ENCODE measurements at places on chromosomes 16 and 17.

DNA sequence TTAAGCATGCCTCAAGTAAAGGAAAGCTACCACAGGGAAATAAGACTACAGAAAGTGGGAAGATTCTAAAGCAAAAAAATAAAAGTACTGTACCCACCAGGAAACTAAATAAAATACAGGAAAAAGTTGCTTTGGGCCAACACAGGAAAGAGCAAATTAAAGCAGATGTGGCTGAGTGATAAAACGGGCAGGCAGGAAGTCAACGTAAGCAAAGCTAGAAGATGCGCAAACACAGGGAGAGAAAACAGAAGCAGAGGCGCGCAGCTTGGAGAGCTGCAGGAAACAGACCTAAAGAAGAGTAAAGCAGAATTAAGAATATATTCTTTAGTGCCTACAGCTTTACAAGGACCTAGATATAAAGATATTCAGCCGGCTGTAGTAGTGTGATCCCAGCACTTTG lies 21.7 kb downstream of the USP36 start:
- no peak for DNase-seq

GRCh38 chr16:55482056-55482455 lies 3.1 kb downstream of the MMP2 start:
- peak; percentile 13 for DNase-seq

- no peak for DNase-seq
Measured at GRCh38 chr17:55625521-55625920, 97.1 kb downstream of the TMEM100 start.

DNA sequence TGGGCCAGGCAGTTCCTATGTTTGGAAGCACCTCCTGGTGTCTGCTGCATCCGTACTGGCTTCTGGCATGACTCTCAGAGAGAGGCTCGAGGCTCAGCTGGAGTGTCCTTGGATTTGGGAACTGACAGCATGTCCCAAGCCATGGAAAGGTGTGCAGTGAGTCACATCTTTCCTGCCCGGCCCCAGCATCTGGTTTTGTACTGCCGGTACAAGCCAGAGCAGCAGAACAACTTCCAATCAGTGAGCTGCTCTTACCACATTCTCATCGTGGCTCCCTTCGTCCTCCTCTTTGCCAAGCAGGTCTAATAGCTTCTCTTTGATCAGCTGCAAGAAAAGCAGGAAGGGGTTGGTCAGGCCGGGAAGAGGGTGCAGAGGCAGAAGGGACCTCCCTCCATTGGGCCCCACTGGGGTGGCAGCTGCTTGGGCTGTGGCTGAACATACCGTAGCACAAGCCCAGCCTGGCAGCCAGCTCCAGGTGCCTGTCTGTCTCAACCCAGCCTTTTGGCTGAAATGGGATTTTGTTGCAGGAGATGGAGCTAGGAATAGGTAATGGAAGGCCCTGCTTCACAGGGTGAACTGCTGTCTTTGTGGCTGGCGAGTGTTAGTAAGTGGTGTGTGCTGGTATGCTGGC lies 24.2 kb downstream of the SPACA3 start:
- DNase-seq: no peak

GRCh38 chr17:8963647-8964258 lies 1.8 kb downstream of the PIK3R5 start:
- no peak for DNase-seq

DNA sequence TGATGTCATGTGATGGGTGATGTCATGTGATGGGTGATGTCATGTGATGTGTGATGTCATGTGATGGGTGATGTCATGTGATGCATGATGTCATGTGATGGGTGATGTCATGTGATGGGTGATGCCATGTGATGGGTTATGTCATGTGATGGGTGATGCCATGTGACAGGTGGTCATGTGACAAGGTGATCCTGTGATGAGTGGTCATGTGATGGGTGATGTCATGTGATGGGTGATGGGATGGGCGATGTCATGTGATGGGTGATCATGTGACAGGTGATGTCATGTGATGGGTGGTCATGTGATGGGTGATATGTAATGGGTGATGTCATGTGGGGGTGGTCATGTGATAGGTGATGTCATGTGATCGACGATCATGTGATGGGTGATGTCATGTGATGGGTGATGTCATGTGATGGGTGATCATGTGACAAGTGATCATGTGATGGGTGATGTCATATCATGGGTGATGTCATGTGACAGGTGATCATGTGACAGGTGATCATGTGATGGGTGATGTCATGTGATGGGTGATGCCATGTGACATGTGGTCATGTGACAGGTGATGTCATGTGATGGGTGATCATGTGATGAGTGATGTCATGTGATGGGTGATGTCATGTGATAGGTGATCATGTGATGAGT lies 17.2 kb downstream of the CD300LB start:
- DNase-seq: no peak

GRCh38 chr16:27436065-27436464 lies 34.1 kb downstream of the IL21R start:
- DNase-seq: no peak

DNA sequence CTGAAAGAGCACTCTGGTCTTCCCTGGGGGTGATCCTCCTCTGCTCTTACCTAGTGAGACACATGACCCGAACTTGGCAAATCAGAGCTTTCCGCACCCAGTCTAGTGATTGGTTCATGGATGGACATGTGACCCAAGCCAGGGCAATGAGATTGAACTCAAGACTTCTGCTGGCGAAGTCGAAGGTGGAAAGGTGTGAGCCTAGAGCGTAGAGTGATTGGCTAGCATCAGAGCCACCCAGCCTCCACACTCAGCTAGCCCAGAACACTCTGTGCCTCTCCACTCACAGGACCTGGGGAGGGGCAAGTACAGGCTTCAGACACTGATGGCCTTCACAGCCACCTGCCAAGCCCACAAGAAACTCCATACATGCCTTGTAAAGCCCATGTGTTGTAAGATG lies 17.6 kb downstream of the ATPAF2 start:
- no peak for DNase-seq

GRCh38 chr17:40097931-40098845 lies 2.2 kb downstream of the NR1D1 start:
- DNase-seq: no peak

DNA sequence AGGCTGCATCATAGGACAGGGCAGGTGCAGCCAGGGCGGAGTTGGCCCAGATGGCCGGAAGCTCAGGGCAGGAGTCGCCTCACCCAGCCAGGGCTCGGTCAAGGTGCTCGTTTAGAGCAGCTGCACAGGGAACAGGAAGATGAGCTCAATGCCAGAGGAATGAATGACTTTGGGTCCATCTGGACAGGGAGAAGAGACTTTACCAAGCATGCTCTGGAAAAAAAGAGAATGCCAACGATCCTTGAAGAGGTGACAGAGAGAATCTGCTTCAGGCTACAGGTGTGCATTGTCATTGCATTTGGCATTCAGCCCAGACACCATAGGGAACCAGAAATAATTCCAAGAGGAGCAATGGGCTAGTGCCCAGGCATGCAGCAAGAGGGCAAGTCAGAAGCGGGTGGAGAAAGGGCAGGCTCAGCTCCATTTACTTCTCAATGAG lies 6.7 kb upstream of the MPP3 start:
- no peak for DNase-seq

GRCh38 chr17:62591333-62591732 lies 36.1 kb upstream of the MRC2 start:
- DNase-seq: no peak

- DNase-seq: no peak
Measured at GRCh38 chr16:87936375-87937230, at the start of gene CA5A. Gene CA5A, minus strand, starts transcription at chr16:87936529. Its CDS starts 79 bp downstream, at chr16:87936450.

DNA sequence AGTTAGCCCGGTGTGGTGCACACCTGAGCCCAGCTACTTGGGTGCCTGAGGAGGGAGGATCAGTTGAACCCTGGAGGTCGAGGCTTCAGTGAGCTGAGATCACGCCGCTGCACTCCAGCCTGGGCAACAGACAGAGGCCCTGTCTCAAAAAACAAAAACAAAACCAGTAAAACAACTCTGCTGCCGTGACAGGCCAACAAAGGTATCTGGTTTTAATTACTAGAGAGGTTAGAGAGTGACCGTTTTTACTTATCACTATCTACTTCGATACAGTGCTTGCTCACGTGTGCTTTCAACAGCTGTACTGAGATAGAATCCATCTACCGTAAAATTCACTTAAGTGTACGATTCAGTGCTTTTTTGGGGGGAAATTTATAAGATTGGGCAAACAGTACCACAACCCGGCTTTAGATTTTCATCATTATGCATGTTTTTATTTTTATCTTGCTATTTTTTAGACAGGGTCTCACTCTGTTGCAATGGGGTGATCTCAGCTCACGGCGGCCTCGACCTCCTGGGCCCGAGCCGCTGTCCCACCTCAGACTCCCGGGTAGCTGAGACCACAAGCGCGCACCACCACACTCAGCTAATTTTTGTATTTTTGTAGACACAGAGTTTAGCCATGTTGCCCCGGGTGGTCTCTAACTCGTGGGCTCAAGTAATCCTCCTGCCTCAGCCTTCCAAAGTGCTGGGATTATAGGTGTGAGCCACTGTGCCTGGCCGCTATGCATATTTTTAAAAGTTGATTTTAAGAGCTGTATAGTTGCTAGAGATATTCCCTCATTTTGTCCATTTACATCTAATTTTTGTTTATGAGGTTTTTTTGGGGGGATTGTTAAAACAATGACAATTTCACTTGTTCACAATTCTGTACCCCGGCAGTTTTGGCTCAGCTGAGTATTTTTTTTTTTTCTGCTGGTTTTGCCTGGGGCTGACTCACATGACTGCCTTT lies 30.9 kb downstream of the SERPINF1 start:
- DNase-seq: no peak

DNA sequence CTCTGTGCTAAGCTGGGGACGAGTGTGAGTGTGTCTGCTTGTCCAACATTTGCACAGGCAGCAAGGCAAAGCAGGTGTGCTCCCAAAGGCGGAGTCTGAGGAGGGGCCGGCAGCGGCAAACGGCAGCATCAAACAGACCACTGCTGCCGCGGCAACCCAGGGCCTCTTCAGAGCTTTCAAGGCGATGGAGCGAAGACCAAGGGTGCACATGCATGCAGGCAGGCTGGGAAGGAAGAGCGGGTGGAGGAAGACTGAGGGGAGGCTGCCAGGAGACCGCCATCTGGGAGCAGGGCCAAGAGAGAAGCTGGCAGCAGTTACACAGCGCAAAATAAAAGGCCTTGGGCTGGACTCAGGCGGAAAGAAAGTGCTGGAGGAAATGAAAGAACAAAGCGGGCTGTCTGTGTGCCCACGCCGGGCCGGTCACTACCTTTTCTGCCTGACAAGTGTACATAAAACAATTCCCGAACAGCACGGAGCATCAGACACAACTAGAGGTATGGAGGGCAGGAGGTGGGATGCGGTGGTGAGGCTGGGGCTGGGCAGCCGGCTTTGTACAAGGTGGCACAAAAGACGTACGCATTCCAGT lies 8.5 kb downstream of the TIMM22 start:
- DNase-seq: no peak

- no peak for DNase-seq
Measured at GRCh38 chr17:77453613-77454241, 313.0 kb downstream of the SEC14L1 start.

- DNase-seq: no peak
Measured at GRCh38 chr16:19523184-19523558, 571 bp upstream of the CCP110 start.

DNA sequence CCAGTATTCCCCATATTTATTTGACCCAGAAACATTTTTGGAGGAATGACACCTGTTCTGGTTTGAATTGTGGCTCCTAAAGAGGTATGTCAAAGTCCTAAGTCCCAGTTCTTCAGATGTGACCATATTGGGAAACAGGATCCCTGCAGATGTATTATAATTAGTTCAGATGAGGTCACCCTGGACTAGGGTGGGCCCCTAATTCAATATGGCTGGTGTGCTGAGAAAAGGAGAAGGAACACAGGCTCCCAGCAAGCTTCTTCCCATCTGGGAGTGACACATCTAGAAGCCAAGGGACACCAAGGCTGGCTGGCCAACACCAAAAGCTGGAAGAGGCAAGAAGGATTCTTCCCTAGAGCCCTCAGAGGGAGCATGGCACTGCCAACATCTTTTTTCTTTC lies 3.8 kb upstream of the GCSH start:
- DNase-seq: no peak

- DNase-seq: no peak
Measured at GRCh38 chr17:2693561-2694380, 17.8 kb downstream of the CLUH start.

GRCh38 chr16:52834736-52835465 lies 217.8 kb downstream of the CHD9NB start:
- no peak for DNase-seq

DNA sequence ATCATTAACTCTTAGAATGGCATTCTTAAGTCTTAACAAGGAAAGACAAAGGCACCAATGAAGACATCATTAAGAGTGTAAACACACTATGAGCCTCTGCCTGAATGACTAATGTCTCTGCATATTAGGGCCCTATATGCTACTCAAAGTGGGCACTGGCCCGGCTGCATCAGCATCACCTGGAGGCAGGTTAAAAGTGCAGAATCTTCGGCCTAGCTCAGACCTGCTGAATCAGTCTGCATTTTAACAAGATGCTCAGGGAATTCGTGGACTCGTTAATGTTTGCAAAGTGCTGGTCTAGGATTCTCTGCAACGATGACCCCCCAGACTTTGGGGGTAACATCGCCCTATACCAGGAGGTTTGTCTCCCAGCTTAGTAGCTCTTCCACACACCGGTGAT lies 6.7 kb downstream of the MPP3 start:
- no peak for DNase-seq

GRCh38 chr17:58316260-58316960 lies 12.2 kb downstream of the TSPOAP1 start:
- DNase-seq: no peak

All from amniotic stem cell (primary cell).